ENCODE measurements at places on chromosomes 11 and 22.

DNA sequence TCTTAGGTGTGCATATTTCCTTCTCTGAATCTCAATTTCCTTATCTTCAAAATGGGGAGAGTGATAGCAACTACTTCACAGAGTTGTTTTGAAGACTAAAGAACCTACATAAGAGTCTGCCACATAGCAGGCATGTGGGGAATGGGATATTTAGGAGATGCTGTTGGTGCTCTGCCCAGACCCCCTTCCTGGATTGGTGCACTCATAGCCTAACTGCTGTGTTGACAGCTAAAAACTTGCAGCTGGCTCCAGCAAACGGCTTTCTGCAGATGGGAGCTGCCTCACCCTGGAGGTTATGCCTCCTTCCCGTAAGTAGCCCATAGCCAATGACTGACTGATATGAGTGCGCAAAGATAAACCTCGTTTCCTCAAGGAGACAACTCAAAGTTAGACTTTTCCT is 106.1 kb downstream of the CD44 start:
- DNase-seq, result no peak

DNA sequence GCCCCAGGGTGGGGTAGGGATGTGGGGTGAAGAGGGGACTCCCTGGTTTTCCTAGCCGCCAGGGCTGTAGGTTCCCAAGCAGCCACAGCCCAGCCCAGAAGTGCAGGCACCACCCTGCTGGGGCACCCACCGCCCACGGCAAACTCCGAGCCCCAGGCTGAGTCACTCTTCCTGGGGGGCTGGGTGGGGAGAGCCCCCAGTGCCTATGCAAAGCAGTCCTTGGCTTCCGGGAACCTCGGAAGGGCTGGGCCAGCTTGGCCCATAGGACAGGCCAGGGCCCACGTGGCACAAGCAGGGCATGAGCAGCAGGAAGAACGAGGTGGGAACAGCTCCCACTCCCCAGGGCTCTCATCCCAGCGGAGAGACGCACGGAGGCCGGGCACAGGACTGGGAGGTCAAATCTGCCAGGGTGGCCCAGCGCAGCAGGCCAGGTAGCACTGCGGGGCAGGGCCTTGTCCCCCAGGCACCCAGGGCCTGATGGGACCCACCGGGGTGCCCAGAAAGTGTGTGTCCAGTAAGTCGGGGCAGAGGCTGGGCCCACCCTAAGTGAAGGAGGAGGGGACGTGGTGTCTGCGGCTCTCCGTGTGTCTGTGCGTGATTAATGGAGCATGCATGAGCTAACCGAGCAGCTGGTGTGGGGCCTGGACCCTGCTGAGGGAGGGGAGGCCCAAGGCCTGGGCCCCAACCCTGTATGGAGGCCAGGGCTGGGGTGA is 4.6 kb upstream of the IL17REL start:
- no peak for DNase-seq

DNA sequence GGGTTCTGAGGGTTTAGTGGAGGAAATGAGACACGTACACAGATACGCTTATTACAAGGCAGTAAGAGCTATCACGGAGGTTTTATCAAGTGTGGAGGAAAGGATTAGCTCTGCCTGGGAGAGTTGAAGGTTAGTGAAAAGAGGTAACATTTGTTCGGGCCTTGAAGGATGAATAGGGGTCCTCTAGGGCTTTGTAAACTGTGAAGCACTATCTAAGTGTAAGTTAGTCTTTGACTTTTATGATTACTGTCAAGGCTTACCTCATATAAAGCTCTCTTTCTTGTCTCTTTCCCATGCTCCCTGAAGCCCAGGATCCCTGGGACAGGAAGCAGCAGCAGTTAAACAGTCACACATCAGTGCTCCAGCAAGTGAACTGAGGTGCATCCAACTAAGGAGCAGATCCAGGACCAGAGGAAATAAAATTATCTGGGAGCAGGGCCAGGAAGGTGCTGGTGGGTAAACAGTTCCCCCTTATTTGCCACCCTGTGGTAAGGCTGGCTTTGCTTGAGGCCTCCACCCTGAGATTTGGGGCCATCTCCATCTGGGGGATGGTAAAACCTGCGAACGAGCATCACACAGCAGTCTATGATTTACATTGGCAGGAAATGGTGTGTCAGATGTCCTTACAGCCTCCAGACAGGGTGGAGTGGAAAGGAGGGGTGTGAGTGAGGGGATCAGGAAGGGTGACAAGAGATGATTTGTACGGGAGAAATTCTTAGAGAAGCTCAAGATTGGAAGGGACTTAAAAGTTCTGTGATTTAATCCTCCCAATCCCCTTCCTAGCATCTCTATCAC is 27.2 kb downstream of the GVQW3 start:
- no peak for DNase-seq

GRCh38 chr11:132099692-132100091 is 729.3 kb downstream of the NTM start:
- no peak for DNase-seq

- no peak for DNase-seq
Measured at GRCh38 chr11:117906126-117906525, 23.1 kb downstream of the TMPRSS13 start.

GRCh38 chr11:12187399-12187798 is 77.0 kb downstream of the MICAL2 start:
- no peak for DNase-seq

- DNase-seq, result no peak
Measured at GRCh38 chr11:67482275-67482826, 475 bp upstream of the AIP start.

GRCh38 chr11:7655253-7656217 is 17.8 kb downstream of the CYB5R2 start:
- no peak for DNase-seq

DNA sequence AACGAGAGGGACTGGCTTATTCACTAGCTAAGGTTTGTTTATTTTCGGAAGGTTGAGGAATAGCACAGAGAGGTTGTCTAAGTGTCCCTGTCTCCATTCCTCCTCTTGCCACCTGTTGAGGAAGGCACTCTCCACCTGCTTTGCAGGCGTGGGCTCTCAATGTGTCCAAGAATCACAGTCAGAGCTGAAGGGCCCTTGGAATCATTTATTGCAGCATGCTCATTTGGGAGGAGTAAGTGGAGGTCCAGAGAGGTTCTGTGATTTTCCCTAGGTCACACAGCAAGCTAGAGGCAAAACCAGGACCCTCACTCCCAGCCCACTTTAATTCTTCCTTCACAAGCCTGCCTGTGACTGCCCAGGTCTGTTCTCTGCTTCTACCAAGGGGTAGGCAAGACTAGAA is 21.3 kb downstream of the ZBTB16 start:
- DNase-seq, result no peak

DNA sequence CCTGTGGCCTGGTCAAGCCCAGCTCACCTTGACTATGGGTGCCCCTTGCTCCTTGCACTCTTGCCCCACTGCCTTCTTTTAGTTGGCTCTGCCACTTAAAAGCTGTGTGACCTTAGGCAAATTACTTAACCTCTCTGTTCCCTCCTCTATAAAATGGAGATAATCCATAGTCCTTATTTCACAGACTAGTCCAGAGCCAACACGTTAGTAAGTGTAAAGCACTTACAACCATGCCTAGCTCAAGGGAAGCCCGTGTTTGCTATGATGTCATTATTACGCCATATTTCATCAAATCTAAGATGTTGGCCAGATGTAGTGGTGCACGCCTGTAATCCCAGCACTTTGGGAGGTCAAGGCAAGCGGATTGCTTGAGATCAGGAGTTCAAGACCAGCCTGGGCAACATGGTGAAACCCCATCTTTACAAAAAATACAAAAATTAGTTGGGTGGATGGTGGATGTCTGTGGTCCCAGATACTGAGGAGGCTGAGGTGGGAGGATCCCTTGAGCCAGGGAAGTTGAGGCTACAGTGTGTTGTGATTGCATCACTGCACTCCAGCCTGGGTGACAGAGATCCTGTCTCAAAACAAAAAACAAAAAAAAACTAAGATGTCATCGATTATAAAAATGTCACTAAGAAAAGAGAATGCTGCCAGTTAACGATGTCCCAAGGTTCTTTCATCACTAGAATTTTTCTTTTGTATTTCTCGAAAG is 2.3 kb upstream of the CCDC88B start:
- DNase-seq, result no peak

- DNase-seq, result no peak
Measured at GRCh38 chr11:34680918-34681586, 60.2 kb downstream of the EHF start.

DNA sequence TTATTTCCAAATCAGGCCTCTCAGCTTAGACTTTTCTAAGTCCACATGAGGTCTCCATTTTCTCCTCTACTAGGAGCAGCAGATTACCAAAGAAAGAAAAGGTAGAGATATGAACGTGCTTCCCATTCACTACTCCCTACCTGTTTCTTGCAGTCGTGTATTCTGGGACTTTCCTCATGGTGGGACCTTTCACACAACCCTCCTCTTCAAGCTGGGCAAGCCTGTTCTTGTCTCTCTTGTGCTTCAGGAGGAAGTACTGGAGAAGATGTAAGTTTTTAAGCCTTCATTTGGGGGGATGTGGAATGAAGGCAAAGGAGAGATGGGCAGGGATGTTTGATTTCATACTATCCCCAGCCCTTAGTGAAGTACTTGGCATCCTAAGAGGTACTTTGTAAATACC is 128.8 kb upstream of the SESN3 start:
- DNase-seq, result no peak

GRCh38 chr22:48923996-48924395 is 903.7 kb downstream of the BRD1 start:
- no peak for DNase-seq

GRCh38 chr11:128691802-128692752 is 1.8 kb upstream of the FLI1 start:
- no peak for DNase-seq

- no peak for DNase-seq
Measured at GRCh38 chr22:45842291-45842991, 134.5 kb downstream of the WNT7B start.

GRCh38 chr11:65433657-65434056 is 11.1 kb downstream of the NEAT1 start:
- no peak for DNase-seq

DNA sequence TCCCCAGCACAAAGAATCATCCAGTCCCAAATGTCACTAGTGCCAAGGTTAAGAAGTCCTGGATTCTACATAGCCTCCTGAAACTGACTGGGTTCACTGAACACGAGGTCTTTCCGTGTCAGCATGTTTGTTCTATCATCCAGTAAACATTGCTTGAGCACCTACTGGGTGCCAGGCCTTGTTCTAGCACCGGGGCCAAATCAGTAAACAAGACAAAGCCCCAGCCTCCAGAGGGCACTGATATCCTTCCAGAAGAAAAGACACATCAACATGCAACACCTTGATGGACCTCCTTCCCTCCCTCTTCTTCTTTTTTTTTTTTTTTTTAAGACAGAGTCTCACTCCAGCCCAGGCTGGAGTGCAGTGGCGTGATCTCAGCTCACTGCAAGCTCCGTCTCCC is 26.9 kb downstream of the TPST2 start:
- no peak for DNase-seq

DNA sequence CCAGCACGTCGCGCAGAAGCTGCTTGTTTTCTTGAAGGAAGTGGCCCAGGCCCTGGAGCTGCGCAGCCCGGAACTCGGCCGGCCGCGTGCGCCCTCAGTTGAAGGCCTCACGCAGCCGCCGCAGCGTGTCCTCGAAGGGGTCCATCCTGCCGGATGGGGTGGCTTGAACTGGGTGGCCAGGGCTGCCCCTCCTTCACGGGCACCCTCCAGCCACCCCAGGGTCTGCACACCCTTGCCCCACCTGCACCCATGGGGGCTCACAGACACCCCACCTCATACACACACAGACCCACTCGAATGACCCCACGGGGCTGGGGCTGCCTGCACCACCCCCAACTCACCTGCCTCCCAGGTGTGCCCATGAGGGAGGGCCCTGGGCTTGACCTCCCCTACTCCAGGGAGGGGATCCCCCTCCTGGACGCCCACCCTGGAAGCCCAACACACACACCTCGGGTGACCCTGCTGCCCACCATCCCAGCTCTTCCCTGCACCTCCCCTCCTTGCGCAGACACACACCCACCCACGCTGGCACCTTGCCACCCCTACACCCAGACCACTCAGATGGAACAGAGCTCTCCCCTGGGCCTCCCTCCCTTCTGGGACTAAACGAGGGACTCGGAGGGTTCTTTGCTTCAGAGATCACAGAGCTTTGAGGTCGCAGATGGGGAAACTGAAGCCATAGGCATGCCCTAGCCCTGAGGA is 6.8 kb downstream of the ALDH3B2 start:
- DNase-seq, result no peak

- no peak for DNase-seq
Measured at GRCh38 chr11:37666960-37667359, 1068.9 kb upstream of the RAG2 start.

- DNase-seq, result peak; percentile 2
Measured at GRCh38 chr11:115941481-115941993, 437.3 kb upstream of the CADM1 start.

- no peak for DNase-seq
Measured at GRCh38 chr11:36333897-36334296, 37.8 kb downstream of the PRR5L start.

- DNase-seq, result no peak
Measured at GRCh38 chr11:119668676-119669075, 60.3 kb downstream of the NECTIN1 start.

DNA sequence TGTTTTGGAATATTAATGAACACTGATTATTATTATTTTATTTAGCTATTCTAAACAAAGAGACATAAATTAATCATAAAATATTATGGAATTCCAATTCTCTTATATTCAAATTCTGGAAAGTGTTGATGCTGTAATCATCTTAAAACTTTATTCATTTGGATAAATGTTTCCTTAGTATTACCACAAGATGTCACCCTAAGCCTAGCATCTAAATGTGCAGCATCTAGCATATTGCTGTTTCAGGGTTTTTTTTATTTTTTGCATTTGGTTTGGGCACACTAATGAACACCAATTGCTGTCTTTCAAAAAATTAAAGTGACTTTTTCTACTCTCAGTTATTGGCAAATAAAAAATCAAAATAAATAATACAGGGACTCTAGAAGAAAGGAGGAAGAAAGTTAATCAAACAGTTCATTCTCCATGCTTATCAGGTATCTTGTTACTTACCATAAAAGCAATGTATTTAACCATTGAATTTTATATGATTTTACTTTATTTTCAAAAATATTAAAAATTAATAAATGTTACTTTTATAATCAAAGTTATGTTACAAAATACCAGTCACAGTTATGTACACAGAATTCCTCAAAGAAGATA is 31.8 kb downstream of the DLG2 start:
- no peak for DNase-seq

GRCh38 chr11:55658031-55658573 is 3.9 kb upstream of the OR4C6 start:
- DNase-seq, result no peak

GRCh38 chr11:72228844-72229231 is 4.3 kb downstream of the INPPL1 start:
- no peak for DNase-seq

DNA sequence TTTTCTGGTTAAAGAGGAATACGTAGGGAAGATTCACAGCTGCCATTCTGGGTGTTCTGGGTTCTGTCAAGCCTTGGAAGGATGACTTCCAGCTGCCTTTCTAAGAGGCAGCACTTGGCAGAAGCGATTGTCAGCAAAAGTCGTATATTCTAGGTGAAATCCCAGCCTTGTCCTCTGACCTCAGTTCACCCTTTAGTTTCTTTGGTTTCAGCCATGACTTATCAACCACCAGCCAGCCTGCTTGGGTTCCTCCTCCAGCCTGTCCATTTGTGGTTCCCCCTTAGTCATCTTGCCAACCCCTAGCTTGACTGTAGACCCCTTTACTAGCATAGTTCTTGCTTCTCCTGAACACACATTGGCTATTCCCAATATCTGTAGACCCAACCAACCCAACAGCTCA is 102.3 kb upstream of the CD44 start:
- DNase-seq, result no peak

GRCh38 chr11:128879817-128880216 is 11.3 kb upstream of the KCNJ5 start:
- no peak for DNase-seq

All from thoracic aorta (tissue), 2 donors.